Activated T-cell treated with anti-CD3 and anti-CD28 coated beads for 1 hour (primary cell): ENCODE measurements at places on chromosomes 16 and 17.

DNA sequence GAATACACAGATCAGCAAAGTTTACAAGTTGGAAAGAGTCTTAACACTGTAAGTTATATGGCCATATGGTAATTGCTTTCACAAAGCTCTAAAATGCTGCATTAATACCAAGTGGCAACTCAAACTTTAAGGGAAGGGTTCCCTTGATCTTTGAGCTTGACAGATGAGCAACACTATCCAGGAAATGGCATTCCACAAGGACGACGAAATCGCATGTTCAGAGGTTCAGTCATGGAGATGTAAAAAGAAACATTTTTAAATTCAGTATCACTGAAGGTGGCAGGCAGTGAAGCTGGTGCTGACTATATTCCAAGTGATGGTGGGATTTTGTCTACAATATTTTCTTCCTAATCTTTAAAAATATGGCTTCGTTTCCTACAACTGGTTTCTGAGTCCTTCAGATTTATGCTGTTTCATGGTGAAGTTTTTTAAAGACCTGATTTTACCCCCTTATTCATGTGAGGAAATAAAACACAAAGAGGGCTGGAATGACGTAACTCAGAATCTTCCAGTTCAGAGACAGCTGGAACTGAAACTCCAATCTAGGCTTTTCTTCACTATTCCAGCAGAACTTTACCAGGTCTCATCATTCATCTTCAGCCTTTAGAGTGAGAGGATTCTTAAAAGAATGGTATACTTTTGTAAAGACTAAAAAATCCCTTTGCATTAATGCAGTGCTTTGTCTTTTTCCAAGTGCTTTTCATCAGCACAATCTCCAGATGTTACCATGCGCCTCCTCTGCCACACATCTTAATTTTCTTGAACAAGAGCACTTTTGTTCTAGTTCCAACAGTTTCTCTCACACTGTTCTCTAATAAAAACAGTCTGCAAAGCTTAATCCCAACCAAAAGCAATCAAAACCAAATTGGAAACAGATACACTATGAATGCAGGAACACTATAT is 20.2 kb downstream of the CHCT1 start:
- no peak for DNase-seq

DNA sequence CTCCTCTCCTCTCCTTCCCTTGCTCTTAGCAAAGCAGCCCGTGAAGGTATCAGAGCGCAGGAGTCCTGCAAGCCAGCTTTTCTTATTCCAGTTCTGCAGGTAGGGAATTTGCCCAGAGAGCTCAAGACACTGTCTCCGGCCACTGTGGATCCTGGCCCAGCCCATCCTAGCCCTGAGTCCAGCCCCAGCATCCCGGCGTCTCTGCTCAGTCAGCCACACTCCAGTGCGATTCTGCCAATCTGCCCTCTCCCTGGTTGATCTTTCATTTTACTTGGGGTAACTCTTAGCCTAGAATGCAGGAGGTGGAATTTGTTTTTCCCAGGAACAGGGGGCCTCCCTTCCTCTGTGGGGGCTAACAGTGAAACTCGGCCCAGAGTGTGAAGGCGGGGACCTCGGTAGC is 176.9 kb upstream of the GSE1 start:
- no peak for DNase-seq

DNA sequence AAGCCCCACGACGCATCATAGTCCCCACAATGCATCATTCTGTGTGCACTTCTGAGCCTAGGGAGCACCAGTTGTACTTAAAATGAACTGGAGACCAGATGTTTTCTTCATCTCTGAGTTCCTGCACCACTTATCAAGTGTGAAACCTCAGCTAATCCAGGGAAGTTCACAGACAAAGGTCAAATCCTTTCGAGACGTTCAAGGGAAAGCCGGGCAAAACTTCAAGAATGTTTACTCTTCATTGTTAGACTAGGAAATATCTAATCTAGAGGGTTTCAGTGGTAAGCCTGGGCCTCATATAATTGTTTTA is 4.6 kb upstream of the PMP22 start:
- no peak for DNase-seq

GRCh38 chr16:25092441-25092840 is 19.1 kb upstream of the LCMT1 start:
- no peak for DNase-seq

DNA sequence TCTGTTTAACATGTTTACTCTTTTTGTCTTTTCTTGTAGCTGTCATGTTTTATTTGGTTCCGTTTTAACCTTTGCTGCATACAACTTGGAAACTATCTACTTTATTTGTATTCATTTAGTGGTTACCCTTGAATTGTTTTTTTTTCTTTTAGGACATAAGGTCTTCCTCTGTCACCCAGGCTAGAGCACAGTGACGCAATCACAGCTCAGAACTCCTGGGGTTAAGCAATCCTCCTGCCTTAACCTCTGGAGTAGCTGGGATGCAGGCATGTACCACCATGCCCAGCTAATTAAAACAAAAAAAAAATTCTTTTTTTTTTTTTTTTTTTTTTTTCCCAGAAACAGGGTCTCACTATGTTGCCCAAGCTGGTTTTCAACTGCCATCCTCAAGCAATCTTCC is 29.8 kb upstream of the USP43 start:
- no peak for DNase-seq

- no peak for DNase-seq
Measured at GRCh38 chr16:3135126-3135715, 392 bp downstream of the ZNF213 start.
